ENCODE measurements at places on chromosomes 16 and 17.

DNA sequence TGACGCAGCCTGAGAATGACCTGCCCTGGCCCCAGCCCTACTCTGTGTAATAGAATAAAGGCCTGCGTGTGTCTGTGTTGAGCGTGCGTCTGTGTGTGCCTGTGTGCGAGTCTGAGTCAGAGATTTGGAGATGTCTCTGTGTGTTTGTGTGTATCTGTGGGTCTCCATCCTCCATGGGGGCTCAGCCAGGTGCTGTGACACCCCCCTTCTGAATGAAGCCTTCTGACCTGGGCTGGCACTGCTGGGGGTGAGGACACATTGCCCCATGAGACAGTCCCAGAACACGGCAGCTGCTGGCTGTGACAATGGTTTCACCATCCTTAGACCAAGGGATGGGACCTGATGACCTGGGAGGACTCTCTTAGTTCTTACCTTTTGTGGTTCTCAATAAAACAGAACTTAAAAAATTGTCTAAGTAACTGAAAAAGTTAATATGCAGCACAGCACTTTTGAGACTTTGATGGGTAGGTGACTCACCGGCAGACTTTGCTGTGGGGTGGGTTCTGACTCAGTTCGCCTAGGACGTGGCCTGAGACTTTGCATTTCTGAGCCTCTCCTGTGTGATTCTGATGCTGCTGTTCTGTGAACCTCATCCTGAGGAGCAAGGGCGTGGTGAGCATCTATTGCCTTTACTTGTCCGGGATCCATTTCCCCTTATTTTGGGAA lies 5.7 kb downstream of the LAT start:
- no peak for DNase-seq

DNA sequence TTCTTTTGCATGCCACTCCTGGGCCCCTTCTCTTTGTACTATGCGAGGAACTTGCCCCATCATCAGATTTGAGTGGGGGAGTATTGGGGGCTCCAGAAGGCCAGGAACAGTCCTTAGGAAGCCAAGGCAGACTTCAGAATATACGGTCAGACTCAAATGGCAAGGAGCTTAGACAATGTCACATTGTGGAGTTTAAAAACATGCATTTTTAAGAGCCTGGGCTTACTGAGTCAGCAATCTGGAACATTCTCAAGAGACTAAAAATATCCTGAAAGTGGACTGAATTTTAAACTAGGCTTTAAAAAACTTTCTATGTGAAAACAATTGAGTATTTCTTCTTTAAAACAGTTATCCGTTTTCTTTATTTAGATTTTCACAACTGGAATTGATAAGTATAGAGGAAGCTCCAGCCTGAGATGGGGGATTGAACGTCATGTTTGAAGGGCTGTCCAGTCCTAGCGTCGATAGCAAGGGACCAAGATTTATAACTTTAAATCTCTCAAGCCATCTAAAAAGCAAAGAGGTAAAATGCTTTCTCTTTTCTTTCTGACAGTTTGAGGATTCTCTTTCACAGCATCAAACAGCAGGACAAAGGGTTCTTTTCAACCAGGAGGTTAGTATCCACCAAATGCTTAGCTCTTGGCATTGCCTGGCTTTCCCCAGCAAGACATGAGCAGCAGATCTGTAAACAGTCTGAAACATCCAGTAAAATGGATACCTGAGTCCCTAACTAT lies 45.8 kb upstream of the CDRT4 start:
- no peak for DNase-seq

GRCh38 chr16:53449816-53450517 lies 15.7 kb downstream of the RBL2 start:
- no peak for DNase-seq

DNA sequence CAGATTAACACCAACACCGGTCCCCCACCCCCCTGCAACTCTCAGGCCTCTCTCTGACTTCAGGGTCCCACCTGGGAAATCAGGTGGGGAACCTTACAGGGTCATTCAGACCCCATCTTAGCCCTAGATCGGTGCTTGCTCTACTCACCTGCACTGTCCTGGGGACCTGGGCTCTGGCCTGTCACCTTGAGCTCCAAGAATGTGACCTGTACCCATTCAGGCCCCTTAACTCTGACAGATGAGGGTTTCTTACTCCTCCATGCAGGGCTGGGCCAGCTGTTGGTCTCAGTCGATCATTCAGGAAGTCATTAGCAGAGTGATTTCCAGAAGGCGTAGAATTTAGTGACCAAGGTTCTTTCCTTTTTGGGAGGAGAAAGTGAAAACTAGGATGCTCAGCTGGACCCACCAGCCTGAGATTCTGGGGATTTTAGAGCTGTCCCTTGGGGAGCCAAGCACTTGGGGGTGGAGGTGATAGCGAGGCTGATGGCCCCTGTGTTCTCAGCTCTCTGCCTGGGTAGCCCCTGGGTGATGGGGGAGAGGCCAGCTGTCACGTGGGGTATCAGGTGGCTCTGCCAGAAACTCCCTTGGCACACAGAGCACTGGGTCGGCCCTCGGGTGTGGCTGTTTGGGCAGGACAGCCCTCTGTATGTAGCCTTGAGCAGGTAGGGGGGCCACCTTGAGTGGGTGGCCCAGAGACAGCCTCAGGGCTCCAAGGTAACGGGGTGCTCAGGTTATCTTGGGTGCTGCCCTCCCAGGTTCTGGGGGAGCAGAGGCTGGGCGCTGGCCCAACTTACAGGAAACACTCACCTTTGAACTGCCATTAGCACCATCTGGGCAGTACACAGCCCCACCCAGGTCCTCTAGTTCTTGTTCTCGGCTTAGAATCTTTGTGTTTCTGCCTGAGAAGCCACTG lies 724 bp downstream of the MVP start:
- no peak for DNase-seq

GRCh38 chr16:72876221-72876620 lies 171.7 kb downstream of the ZFHX3 start:
- no peak for DNase-seq

DNA sequence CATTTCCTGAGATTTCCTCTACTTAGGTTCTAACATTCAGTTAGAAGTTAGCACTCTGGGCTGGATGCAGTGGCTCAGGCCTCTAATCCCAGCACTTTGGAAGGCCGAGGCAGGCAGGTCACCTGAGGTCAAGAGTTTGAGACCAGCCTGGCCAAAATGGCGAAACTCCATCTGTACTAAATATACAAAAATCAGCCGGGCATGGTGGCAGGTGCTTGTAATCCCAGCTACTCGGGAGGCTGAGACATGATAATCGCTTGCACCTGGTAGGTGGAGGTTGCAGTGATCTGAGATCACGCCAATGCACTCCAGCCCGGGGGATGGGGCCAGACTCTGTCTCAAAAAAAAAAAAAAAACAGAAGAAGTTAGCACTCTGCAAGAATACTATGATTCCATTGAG lies 1430.9 kb downstream of the CDH11 start:
- DNase-seq = no peak

DNA sequence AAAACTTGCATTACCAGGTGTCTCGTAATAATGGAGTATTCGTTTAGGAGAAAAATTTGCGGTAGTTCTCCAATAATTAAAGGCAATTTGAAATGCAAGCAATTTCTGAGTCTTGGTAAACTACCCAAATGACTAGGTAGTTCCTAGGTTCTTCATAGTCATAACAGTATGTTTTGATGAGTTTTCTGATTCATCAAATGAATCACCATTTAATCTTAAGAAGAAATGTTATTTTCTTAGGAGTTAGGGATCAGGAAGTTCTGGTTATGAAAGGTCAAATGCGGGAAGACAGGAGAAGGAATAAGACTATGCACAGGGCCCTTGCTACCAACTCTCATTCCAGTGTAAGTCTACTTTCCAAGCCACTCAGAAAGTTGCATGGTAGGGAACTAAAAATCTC lies 221.5 kb upstream of the SOX9 start:
- no peak for DNase-seq

DNA sequence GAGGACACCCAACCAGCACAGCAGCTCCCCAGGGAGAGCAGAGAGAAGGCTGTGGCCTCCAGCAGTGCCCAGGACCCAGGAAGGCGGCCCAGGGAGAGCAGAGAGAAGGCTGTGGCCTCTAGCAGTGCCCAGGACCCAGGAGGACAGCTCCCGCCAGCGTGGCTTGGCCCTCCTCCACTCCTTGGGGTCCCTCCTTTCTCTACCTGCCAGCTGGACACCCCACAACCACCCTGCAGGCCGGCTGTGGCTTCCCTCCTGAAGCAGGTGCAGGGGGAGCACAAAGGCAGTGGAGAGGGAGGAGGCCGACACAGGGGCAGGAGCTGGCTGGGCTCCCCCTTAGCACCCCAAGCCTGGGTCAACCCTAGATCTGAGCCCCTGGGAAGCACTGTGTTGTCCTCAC lies 54.1 kb upstream of the FASN start:
- DNase-seq = no peak

- no peak for DNase-seq
Measured at GRCh38 chr17:56979091-56979480, 1.2 kb downstream of the SCPEP1 start.

DNA sequence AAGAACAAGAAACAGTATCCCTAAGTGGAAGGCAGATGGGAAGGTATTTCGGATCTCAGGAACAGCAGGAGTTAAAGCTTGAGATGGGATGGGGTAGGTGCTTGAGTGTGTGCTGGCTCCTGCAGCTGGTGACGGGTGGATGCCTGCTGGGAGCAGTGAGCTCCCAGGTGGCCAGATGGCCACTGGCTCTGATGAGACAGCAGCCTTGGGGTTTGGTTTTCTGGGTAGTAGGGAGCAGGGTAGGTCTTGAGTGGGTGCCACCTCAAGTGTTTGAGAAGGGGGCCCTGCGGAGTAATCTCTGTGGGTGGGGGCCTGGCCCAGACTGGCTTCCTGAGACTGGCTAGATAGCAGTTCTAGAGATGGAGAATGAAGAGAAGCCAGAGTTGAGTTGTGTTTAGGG lies 10.3 kb downstream of the EPN2 start:
- no peak for DNase-seq

GRCh38 chr17:39683295-39683939 lies 4.4 kb downstream of the PGAP3 start:
- DNase-seq = no peak

GRCh38 chr17:2418572-2418971 lies 17.7 kb upstream of the MNT start:
- DNase-seq = no peak

- peak; percentile 39 for DNase-seq
Measured at GRCh38 chr17:48543854-48544348, 1.0 kb downstream of the HOXB2 start.

DNA sequence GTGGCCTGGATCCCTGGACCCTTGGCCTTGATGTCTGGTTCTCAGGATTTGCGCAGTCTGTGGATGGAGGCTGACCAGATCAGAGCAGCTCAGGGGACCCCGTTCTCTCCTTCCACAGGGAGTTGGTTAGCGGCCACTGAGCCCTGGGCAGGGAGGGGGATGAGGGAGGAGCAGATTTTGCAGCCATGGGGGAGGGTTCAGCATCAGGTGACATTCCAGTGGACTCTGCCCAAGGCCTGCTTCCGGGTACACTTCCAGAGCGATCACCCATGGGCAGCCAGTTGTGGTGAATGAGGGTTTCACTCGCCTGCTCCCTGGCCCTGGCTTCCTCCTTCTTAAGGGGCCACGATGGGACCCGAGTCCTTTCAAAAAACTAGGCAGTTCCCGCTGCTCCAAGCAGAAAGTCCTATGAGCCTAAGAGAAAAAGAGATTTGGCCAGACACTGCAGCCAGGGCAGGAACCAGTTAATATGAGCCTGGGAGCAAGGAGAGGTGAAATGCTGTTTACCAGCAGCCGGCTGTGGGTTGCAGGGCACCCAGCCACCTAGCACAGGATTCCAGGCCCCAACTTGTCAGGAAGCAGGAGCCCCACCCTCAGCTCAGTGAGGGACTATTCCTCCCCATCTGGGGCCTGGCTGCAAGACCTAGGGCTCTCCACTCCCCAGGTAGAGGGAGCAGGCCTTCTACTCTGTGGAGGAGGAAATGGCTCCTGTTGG lies 4.7 kb upstream of the GPRC5C start:
- DNase-seq = no peak

DNA sequence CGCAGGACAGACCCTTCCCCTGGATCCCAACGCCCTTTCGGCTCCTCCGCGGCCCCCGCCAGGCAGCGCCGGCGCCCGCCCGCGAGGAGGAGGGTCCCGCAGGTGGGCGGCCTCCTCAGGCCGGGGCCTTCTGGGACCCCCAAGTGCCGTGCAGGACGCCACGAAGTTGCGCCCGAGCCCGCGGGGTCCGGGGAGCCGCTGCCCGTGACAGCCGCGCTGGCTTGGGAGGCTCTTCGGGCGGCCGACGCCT lies 504 bp downstream of the ERN1 start:
- DNase-seq = no peak

GRCh38 chr17:15485045-15485444 lies 17.6 kb upstream of the CDRT4 start:
- DNase-seq = no peak

GRCh38 chr17:10127819-10128425 lies 70.5 kb downstream of the GAS7 start:
- no peak for DNase-seq

DNA sequence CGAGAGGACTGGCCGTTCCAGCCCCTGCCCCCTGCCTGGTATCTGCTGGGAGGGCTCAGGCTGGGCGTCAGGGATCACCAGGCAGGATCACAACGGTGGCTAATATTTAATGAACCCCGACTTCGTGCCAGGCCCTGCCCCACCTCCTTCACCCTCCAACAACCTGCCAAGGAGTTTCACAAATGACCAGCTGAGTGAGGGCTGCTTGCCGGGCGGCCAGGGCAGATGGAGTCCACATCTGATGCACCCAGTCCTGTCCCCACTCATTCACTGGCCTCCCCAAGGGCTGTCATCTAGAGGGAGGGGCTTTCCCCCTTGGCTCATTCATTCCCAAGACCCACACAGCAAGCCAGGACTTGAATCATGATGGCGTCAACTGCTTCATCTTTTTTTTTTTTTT lies 17.5 kb downstream of the UBALD1 start:
- no peak for DNase-seq

DNA sequence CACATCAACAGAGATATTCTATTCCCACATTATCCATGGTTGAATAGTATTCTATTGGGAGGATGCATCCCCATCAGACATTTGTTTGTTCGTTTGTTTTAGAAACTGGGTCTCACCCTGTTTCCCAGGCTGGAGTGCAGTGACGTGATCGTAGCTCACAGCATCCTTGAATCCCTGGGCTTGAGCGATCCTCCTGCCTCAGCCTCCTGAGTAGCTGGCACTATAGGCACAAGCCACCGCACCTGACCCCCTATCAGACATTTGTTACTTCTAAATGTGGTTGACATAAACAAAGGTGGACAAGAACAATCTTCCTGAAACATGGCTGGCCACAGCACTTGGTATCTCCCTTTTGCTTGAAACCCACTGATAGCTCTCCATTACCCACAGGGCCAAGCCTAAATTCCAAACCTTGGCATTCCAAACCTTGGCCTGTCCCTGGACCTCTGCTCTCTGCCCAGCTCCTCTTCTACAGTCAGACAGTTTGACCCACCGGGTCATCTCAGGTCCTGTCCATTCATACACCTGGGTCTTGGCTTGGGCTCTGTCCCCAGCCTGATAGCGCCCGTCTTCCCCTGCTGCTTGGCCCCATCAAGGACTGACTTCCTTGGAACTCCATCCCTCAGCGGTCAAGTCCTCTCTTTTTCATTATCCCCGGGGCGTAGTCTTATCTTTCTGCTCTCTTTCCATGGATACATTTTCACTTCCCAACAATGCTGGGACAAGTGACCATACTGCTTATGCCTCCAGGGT lies 1.5 kb upstream of the PRR29 start:
- DNase-seq = no peak

- DNase-seq = no peak
Measured at GRCh38 chr17:28700830-28701492, 10.7 kb downstream of the PROCA1 start.

GRCh38 chr17:36892112-36892838 lies 45.0 kb upstream of the LHX1 start:
- no peak for DNase-seq

- DNase-seq = no peak
Measured at GRCh38 chr16:89945654-89946053, 2.9 kb upstream of the DEF8 start.

- DNase-seq = no peak
Measured at GRCh38 chr17:12256380-12256995, 235.8 kb downstream of the MAP2K4 start.
